ENCODE measurements at places on chromosomes 4 and X.

DNA sequence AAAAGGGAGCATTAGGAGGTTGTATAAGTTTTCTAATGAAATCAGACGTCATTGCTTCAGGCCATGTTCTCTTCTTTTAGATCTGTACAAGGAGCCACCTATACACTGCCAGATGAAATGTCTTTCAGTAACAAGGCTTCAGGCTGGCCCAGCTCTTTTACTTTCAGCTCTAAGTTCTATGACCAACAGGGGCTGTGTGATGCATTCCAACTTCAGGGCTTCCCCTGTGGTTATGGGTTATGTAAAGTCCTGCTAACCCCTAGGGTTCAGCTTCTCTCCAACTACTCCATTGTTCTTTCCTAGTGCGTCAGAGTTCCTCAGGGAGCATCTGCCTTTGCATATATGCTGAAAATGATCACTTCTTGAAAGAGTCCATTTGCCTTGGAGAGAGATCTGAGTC is 79.4 kb upstream of the TTC29 start:
- no peaks in the 10 kb centered on the region for H3K27me3 ChIP-seq
- H3K4me3 ChIP-seq: no peak overlapping the region
- no peaks in the 10 kb centered on the region for H3K36me3 ChIP-seq
- H3K4me1 ChIP-seq: no peaks in the 10 kb centered on the region

- DNase-seq: no peak
- no peak overlapping the region for H3K4me3 ChIP-seq
- no peaks in the 10 kb centered on the region for H3K4me1 ChIP-seq
- H3K36me3 ChIP-seq: no peaks in the 10 kb centered on the region
- H3K27ac ChIP-seq: no peak overlapping the region
Measured at GRCh38 chr4:115678425-115678941, 565.1 kb upstream of the NDST4 start.

GRCh38 chr4:127852661-127853060 is 28.0 kb upstream of the PLK4 start:
- H3K36me3 ChIP-seq: no peaks in the 10 kb centered on the region
- no peak overlapping the region for H3K27ac ChIP-seq
- no peaks in the 10 kb centered on the region for H3K4me1 ChIP-seq
- no peak for DNase-seq
- H3K27me3 ChIP-seq: no peaks in the 10 kb centered on the region
- no peak overlapping the region for H3K4me3 ChIP-seq

- no peaks in the 10 kb centered on the region for H3K27me3 ChIP-seq
- no peaks in the 10 kb centered on the region for H3K36me3 ChIP-seq
- no peak overlapping the region for H3K4me3 ChIP-seq
- peak overlapping the region; percentile 96 for H3K27ac ChIP-seq
Measured at GRCh38 chr4:122150931-122151330, 1.2 kb upstream of the BLTP1 start.

GRCh38 chr4:6386091-6386490 is 86.3 kb downstream of the PPP2R2C start:
- H3K36me3 ChIP-seq: no peaks in the 10 kb centered on the region
- no peaks in the 10 kb centered on the region for H3K27me3 ChIP-seq
- no peak overlapping the region for H3K27ac ChIP-seq
- no peaks in the 10 kb centered on the region for H3K4me1 ChIP-seq

DNA sequence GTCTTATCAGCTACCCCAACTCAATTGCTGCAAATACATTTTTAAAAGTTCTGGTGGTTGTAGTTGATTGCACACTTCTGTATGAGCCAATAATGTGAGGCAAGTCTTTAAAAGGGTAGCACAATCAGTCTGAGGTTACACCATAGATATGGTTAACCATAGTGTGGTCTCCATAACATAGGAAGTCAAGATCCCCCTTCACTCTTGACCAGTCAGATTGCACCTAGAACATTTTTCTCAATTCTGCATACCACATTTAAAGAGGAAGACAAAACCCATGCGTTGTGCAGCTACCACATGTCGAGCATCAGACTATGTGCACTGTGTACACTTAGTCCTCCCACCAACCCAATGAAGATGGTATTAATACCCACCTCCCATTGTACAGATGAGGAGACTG is 26.5 kb upstream of the CYBB start:
- no peaks in the 10 kb centered on the region for H3K4me1 ChIP-seq
- H3K27ac ChIP-seq: no peak overlapping the region
- no peak overlapping the region for H3K4me3 ChIP-seq
- no peak for DNase-seq
- H3K27me3 ChIP-seq: peaks cover 11% of the 10 kb centered on the region

- no peaks in the 10 kb centered on the region for H3K27me3 ChIP-seq
- peak overlapping the region; percentile 62 for H3K27ac ChIP-seq
- H3K4me1 ChIP-seq: no peaks in the 10 kb centered on the region
- no peaks in the 10 kb centered on the region for H3K36me3 ChIP-seq
Measured at GRCh38 chr4:157992038-157992705, 180.7 kb downstream of the GASK1B start.

DNA sequence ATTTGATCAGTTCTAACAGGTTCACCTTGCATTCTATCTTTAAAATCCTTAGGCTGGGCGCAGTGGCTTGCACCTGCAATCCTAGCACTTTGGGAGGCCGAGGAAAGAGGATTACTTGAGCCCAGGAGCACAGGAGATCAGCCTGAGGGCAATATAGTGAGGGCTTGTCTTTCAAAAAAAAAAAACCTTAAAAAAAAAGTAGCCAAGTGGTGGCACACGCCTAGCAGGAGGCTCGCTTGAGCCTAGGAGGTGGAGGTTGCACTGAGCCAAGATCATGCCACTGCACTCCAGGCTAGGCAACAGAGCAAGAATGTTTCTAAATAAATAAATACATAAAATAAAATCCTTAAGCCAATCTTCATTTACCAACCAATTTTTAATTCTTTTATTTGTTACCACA is 75.6 kb downstream of the PRSS12 start:
- H3K4me1 ChIP-seq: peaks cover 10% of the 10 kb centered on the region
- H3K27ac ChIP-seq: no peak overlapping the region
- DNase-seq: no peak
- no peaks in the 10 kb centered on the region for H3K36me3 ChIP-seq

GRCh38 chr4:177051473-177052060 is 258.1 kb upstream of the NEIL3 start:
- H3K27ac ChIP-seq: no peak overlapping the region
- no peaks in the 10 kb centered on the region for H3K36me3 ChIP-seq
- H3K27me3 ChIP-seq: no peaks in the 10 kb centered on the region

DNA sequence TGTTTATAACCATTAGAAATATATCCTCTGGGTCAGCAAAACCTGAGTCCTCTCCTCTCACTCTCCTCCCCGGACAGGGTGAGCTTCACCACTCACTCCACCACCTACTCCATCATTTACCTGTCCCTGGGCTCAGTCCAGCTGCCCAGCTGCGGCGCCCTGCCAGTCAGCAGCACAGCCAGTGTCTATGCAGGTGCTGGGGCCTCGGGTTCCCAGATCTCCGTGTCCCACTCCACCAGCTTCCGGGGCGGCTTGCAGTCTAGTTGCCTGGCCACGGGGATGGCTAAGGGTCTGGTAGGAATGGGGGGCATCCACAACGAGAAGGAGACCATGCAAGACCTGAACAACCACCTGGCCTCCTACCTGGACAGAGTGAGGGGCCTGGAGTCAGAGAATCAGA is 662.2 kb upstream of the ACTRT1 start:
- no peaks in the 10 kb centered on the region for H3K27me3 ChIP-seq
- no peaks in the 10 kb centered on the region for H3K36me3 ChIP-seq
- no peak overlapping the region for H3K4me3 ChIP-seq
- no peaks in the 10 kb centered on the region for H3K4me1 ChIP-seq
- DNase-seq: no peak
- H3K27ac ChIP-seq: no peak overlapping the region

DNA sequence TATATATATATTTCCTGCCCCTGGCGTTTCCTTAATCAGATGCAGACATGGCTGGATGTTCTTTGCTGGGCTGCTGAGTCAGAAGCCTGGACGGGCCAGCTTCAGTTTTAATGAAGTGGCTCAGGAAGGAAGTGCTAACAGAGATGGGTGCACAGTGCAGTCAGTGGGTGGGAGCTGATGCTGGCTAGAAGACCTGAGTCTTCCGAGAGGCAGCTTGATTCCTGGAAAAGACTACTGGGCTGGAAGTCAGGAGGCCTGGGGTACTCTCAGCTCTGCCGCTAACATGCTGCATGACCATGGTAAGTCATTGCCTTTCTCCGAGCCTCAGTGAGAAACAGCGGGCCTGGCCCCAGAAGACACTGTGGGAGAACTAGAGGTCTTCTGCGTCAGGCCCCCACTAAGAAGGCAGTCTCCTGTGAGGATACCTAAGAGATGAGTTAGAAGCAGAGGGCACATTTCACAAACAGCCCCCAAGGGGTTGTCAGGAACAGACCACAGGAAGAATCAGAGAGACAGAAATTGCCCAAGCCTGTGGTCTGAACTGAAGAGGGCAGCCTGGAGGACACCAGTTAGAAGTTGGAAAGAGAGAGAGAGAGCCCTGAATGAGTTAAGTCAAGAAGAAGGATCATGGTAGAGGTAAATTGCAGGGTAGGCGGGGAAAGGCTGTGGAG is 8.3 kb upstream of the CD40LG start:
- no peaks in the 10 kb centered on the region for H3K36me3 ChIP-seq
- no peak overlapping the region for H3K27ac ChIP-seq
- no peak overlapping the region for H3K4me3 ChIP-seq
- DNase-seq: no peak
- no peaks in the 10 kb centered on the region for H3K4me1 ChIP-seq

DNA sequence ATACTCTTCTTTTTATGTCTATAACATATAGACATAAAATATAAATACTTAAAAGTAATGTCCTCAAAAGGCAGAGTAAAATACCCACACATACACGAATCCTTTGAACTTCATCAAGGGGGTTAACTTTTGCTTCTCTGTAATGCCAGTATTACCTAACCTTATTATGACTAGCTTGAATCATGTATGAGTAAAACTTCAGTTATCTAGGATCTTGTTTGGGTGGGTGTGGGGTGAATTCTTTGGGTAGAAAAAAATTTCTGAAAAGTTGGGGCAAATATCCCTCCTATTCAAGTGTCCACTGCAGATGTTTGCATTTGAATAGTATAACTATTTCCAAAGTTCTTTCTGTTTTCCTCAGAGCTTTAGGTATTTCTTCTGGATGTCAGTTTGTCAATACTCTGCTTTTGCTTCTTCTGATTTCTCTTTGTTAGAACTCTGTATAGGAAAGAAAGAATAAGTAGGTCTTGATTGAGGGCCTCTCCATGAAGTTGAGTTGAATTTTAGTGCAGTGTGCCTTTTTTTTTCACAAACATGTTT is 173.8 kb downstream of the ADGRL3 start:
- no peaks in the 10 kb centered on the region for H3K27me3 ChIP-seq
- H3K27ac ChIP-seq: no peak overlapping the region
- H3K36me3 ChIP-seq: no peaks in the 10 kb centered on the region
- H3K4me1 ChIP-seq: no peaks in the 10 kb centered on the region
- no peak for DNase-seq

DNA sequence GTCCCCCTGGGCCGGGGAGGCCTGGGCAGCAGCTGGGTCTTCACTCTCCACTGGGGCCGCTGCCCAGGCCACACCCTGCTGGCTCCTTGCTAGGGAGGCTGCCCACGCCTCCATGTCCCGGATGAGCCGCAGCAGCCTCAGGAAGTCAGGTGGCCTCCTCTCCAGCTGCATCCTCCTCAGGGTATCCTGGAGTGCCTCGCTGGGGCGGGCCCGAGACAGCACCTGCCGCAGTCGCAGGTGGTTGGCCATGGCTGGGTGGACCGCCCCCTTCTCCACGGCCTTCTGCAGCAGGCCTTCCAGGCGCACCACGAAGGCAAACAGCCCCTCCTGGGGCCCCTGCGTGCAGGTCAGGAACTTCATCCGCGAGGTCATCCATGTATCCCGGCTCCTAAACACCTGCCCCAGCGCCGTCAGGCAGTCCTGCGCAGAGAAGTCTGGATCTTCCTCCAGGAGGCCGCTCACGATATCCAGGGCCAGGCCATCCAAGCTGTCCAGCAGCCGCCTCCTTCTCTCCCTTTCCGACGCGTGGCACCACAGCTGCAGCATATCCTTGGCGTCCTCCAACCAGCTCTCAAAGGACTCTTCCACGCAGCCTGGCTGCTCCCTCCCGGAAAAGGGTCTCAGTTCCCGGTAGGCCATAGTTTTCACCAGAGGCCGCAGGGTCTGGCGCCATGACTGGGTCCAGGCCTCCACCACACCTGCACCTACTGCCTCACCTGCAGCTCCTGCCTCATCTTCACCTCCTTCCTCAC is 2.1 kb downstream of the PNMA6F start:
- H3K4me1 ChIP-seq: no peaks in the 10 kb centered on the region
- no peak overlapping the region for H3K27ac ChIP-seq
- H3K36me3 ChIP-seq: no peaks in the 10 kb centered on the region
- H3K27me3 ChIP-seq: peaks cover 30% of the 10 kb centered on the region
- no peak overlapping the region for H3K4me3 ChIP-seq

- no peak overlapping the region for H3K4me3 ChIP-seq
- peaks cover 6% of the 10 kb centered on the region for H3K4me1 ChIP-seq
- DNase-seq: no peak
- H3K27me3 ChIP-seq: no peaks in the 10 kb centered on the region
Measured at GRCh38 chr4:153494562-153494961, 28.4 kb downstream of the TMEM131L start.

GRCh38 chr4:26687728-26688127 is 103.8 kb downstream of the TBC1D19 start:
- H3K4me1 ChIP-seq: no peaks in the 10 kb centered on the region
- H3K27me3 ChIP-seq: no peaks in the 10 kb centered on the region
- no peaks in the 10 kb centered on the region for H3K36me3 ChIP-seq
- no peak for DNase-seq
- no peak overlapping the region for H3K4me3 ChIP-seq
- H3K27ac ChIP-seq: no peak overlapping the region

DNA sequence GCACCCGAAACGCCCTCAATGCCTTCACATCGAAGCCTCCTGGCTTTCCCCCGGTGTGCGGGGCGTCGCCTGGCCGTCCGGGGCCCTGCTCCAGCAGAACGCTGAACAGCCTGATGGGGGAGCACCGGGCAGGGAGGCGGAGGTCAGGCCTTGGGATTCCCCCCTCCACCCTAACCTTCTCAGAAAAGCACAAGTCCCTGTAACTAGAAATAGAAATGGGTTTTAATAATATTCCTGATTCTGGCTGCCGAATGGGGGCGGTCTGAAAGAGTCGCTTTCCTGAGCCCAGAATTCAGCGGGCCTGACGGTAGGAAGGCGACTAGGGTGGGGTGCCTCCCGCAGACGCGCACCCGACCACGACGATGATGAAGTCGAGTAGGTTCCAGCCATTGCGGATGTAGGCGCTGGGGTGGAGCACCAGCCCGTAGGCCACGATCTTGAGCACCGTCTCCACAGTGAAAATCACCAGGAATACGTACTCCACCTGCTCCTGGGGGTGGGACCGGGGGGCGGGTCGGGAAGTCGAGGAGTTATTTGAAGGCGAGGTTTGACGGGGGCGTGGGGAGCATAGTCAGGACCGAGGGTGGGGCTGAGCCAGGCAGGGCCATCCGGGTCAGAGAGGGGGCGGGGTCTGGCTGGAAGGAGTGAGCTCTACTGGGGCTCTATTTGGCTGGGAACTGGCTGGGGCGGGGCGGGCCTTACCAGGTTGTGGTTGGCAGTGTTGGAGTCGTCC is 2.5 kb downstream of the CACNA1F start:
- peak; percentile 79 for DNase-seq
- no peaks in the 10 kb centered on the region for H3K36me3 ChIP-seq
- H3K27me3 ChIP-seq: peaks cover 22% of the 10 kb centered on the region
- H3K4me1 ChIP-seq: no peaks in the 10 kb centered on the region
- H3K27ac ChIP-seq: peak overlapping the region; percentile 2
